Kidney tubule cell (primary cell): ENCODE measurements at places on chromosomes 6 and 20.

DNA sequence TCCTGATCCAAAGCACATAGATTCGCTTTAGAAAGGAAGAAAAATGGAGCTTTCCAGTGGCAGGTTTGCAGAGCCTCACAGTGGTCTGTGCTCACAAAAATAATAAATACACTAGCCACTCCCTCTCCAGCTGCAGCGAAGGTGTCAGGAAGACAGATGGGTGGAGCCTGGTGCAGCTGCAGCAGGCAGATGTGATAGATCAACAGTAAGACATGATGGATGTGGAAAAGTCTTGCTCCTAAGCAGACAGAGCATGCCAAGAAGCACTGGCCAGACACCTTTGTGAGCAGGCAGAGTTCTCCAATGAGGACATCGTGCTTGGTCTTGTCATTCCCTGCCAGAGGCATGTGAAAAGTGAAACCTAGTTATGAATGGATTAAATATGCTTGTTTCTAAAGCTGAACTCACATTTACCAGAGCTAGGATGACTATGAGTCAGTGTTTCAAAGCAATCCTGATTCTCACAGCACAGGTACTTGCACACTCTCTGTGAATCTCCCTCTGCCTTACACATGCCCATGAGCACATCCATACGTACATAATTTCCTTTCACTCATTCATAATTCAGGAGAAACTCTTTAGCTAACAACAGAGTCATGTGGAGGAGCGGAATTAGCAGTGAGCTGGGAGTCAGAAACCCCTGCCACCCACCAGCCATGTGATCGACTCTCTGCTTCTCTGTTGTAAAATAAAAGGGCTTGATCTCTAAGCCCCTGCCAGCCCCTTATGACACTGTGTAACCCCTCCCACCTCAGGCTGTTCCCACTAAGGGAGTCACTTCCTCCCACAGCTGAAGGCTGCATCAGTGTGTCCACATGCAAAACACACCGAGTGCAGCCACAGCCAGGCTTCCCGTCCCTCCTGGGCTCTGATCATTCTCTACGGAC lies 111.2 kb downstream of the SCML4 start:
- peak; percentile 42 for DNase-seq

DNA sequence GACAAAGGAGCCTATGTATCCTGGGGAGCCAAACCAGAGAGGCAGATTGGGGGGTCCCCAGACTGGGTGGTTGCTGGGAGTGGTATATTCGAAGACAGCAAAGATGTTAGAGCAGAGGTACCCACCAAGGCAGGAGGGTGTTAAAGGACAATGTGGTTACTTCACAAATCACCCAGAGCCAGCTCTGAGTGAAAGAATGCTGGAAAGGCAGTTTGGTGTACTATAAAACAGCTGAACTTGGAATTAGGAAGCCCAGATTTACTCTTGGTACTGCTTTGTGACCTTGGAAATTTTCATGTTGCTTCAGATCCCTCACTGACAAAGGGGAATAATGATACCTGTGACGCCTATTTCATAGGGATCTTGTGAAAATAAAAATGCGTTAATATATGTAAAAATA lies 121.6 kb downstream of the CD164 start:
- DNase-seq, result no peak

DNA sequence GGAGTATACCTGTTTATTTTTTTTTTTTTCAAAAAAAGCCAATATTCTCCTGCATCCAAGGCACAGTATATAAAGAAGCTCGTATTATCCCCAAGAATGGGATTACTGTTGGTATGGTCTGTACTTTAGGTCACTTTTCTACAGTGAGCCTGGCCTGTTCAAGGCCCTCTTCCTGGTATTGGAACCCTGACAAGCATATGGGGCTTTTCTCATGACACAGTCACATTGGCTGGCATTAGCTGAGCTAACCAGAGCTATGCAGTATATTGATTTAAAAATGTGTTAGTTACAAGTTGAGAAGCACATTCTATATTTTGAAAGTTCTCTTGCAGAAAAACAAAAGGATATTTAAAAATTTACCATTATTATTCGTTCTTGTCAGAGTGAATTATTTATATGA lies 48.0 kb downstream of the MCHR2 start:
- DNase-seq, result no peak

GRCh38 chr6:137829641-137830083 lies 37.4 kb upstream of the TNFAIP3 start:
- DNase-seq, result no peak

DNA sequence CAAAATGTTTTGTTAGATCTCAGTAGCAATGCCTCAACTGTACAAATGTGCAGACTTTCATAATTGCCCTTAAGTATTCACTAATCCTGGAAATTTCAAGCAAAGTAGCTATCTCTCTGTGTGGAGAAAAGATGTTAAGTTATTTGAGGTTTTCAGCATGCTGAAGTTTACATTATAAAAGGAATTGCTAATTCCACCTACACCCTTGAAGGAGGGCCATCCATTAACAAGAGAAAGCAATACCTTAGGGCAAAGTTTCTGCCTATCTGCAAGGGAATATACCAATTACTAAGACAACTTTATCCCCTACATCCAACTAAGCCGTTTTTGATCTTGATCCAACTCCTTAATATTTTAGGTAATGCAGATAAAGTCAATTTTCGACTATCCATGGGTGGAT lies 380.7 kb upstream of the BTBD3 start:
- DNase-seq, result no peak

DNA sequence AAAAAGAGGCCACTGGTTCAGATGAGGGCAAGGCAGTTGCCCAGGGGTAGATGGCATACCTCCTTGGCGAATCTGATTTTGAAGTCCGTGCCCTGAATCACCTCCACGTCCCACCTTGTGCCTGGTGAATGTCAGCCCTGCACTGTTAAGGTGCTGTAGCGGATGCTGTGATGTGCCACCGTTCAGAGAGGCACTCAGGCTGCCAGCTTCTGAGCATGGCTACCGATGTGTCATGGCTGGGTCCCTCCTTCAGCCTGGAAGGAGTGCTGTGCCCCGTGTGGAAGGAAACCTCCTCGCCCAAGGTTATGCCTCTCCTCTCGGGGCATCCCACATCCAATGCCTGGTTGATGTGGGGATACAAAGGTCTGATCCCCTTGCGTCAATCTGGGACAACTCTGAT lies 43.6 kb downstream of the UST start:
- no peak for DNase-seq

DNA sequence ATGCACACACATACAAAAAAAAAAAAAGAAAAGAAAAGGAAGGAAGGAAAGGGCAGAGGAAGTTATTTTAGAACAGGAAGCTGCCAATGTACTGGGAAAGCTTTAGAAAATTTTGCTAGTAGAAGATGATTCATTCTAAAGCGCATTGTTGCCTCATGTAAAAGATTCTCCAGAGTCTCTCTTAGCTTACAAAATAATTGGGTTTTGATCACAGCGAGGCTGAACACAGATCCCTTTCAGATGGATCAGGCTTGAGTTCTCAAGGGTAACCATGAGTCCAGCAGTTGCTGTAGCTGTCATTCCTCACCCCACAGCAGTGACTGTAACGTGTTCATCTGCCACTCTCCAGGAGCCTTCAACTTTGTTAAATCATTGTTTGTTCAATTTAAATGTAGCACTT lies 81.9 kb downstream of the PHACTR2 start:
- peak; percentile 7 for DNase-seq

DNA sequence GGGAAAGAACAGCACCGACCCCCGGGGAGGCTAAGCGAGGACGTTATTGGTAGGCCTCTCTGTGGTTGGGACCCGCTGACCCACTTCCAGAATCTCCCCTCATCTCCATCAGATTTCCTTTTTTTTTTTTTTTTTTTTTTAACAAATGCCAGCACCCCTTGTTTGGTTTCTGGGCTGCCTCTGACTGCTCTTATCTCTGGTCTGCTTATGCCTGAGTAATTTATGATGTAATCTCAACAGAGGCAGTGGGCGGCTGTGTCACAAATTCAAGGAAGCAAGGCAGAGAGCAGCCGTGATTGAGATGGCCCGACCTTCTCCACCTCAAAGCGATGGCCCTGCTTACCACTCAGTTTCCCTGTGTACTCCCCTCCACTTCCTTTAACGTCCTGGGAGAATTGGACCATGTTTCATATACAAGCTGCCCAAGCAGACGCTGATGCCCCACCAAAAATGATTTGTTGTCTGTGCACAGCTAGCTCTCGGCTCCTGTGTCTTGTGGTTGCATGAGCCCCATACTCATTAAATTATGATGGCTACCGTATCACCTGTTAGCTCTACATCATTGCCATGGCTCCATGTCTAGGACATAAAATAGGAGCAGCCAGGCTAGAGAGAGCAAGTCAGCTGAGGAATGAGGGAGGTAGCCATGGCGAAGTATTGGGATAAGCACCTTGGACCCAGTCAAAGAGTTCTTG lies 98.1 kb downstream of the ZNF217 start:
- no peak for DNase-seq

GRCh38 chr6:49504666-49505065 lies 4.9 kb downstream of the GLYATL3 start:
- DNase-seq, result no peak

GRCh38 chr6:13194852-13195251 lies 133.5 kb downstream of the TBC1D7 start:
- DNase-seq, result peak; percentile 53

DNA sequence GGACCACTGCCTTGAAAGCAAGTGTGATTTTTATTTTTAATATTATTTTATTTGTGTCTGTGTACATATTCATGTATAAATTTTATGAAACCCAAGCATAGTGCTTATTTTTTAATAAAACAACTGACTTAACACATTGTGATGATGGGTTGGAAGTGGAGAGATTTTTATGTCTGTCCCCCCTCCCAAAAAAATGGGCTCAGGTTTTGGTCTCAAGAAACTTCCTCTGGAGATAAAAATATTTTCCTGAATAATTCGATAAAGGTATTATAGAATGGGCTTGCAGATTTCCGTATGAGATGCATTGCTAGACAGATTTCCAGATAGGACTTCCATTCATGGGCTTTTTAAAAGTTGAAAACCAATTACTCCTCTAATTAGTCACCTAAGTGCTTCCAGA lies 2.7 kb downstream of the FOXQ1 start:
- DNase-seq, result no peak

DNA sequence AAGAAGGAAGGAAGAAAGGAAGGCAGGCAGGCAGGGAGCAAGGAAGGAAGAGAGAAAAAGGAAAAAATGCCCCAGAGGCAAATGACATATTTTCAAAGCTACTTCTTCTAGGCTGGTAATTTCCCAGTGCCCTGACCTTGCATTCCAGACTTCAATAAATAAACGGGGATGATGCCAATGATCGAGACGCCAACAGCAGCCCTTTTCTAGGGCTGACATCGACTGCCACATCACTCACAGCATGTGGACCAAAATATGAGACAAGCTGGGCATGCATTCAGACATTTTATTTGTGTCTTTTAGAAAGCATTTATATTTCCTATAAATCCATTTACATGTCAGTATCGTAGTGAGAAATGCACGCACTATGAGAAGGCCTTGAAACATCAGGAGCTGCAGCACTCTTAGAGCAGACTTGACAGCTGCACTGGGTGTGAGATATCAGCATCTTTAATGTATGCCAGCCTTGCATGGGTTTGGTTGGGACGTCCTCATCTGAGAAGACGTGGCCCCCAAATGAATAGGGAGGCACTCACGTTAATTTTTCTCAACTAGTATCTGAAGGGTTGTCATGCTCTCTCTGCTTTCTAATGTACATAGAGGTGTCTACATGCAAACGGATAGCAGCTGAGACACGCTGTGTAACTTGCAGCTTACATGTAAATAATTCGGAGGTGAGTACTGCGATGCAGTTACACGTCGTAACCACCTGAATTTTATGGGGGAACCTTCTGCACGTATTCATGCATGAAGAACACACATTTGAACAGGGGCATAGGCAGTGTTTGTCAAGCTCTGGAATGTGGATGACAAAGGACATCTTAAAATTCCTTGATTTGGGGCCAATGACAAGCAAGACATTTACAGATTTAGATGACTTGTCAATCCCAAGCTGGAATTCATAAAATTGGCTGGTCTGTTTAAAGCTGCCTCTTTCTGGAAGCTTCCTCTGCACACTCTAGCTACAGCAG lies 149.1 kb upstream of the AGPAT4 start:
- peak; percentile 88 for DNase-seq

DNA sequence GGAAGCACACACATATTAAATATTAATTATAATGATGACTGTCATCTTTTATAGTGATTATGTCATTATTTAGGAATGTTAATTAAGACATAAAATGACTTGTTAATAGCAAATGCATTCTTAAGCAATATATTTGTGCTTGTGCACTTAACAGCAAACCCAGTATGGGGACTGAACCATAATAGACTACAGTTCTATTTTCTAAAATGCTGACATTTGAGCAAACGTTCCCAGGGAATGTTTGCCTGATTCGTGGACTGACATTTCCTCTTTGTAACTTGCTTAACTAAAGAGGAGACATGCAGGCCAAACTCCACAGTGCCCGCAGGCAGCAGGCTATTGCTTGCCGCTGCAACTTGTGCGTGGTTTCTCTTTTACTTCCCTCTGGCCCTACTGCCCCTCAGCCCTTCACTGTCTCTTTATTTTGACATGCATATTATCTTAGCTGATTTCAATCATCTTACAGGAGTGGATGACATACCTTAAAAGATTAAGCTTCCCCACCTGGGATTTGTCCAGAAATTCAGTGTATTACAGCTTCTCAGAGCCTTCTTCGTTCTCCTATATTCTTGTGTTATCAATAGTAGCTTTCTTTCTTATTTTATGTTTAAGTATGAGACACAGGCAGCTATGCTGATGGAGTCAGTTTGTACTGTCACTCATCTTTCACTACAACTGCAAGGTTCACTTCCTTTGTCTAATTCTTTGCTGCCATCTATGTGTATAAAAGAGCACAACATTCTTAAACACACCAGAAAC lies 141.5 kb downstream of the GMDS start:
- peak; percentile 77 for DNase-seq

DNA sequence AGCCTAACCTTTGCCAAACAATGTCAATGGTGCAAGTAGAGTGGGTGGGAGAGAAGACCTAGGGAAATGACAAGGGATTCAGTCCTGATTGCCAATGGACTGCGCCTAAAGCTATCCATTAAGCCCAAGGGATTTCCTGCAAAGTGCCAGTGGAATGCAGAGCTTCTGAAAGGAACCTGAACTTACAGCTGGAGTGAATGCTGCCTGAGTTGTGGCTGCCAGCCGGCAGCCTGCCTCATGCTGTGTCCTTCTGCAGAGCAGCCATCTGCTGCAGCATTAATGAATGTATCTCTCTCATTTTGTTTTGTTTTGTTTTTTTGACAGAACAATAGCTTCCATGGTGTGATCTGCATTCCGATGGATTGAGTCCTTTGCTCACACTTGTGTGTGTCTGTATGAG lies 44.7 kb downstream of the SLC35F1 start:
- no peak for DNase-seq

DNA sequence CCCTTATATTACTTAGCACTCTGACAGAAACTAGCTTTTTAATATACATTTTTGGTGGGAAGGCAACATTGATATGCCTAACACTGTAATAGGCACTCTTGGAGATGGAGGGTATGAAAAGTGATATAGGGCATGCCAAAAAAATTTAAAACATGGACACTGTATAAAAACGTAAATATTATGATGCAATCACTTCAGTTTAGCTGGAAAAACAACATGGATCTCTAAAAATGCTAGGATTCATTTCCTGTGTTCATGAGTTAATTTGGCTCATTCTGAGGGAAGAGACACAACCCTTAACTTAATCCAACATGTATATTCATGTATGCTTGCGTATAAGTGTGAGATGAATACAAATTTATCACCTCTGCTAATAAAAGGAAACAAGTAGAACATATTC lies 157.3 kb upstream of the TFAP2D start:
- no peak for DNase-seq

- peak; percentile 15 for DNase-seq
Observed at GRCh38 chr6:159931112-159931511, 37.8 kb upstream of the IGF2R start.
